ENCODE measurements at places on chromosomes 12 and 14.

DNA sequence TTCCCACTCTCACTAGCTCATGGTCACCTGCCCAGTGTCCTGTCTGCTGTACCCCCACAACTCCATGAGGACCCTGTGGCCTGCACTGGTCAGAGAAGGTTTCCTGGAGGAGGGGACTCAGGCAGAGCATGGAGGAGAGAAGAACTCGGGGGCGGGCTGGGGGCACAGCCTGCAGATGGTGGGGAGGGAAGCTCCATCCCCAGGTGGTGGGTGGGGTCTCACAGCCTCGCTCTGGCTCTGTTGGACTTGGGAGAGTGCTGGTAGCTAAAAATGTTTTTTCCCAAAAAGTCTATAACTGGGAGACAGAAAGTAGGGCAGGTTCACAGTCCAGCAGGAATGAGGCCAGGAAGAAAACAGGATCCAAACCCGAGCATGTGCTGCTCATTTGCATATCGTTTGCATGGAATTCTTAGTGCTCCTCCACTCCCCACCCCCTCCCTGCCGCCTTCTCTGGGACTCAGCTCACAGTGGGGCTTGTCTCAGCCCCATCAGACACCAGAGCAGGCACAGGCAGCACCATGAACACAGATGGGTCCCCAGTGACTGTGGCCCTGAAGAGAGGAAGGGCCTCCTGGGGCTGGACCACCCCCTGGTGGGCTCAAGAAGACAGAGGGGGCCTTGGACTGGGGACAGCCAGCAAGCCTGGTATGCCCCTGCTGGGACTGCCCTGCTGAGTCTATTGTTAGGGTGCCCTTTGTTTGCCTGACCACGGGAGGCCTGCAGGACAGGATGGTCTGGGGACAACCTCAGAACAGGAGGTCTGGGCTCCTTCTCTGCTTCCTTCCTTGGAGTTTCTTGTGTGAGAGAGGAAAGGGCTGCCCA lies 67.0 kb upstream of the SFSWAP start:
- no peak for DNase-seq

GRCh38 chr14:76257111-76257803 lies 105.5 kb downstream of the GPATCH2L start:
- DNase-seq, result no peak

DNA sequence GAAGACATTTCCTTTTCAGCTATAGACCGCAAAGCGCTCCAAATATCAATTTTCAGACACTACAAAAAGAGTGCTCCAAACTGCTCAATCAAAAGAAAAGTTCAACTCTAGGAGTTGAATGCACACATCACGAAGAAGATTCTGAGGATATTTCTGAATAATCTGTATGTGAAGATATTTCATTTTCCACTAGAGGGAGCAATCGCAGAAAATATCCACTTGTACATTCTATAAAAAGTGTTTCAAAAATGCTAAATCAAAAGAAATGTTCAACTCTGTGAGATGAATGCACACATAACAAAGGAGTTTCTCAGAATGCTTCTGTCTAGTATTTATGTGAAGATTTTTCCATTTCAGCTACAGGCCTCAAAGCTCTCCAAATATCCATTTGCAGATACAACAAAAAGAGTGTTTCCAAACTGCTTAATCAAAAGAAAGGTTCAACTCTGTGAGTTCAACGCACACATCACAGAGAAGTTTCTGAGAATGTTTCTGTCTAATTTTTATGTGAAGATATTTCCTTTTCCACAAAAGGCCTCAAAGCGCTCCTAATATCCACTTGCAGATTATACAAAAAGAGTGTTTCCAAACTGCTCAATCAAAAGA lies 643.8 kb upstream of the ALG10B start:
- peak; percentile 9 for DNase-seq

- DNase-seq, result no peak
Observed at GRCh38 chr14:81172353-81172752, 48.4 kb downstream of the GTF2A1 start.

GRCh38 chr12:65557438-65558181 lies 266.7 kb upstream of the HMGA2 start:
- DNase-seq, result no peak

- peak; percentile 28 for DNase-seq
Observed at GRCh38 chr12:48351022-48351708, 446 bp upstream of the ZNF641 start.

DNA sequence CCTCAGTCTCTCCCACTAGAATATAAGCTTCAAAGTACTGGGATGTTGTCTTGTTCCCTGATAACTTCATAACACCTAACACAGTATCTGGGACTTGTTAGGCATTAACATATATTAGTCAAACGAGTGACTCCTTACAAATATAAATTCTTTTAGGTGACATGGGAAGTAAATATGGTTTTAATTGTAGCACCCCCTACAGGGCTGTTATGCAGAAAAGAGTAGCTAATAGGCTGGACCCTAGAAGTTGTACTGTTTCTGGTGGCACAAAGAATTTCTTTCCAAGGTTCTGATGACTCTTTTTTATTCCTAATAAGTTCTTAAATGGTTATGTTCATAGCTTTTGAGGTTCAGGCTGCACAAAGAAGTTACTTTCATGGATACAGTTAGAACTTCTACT lies 29.8 kb downstream of the GPATCH2L start:
- no peak for DNase-seq

DNA sequence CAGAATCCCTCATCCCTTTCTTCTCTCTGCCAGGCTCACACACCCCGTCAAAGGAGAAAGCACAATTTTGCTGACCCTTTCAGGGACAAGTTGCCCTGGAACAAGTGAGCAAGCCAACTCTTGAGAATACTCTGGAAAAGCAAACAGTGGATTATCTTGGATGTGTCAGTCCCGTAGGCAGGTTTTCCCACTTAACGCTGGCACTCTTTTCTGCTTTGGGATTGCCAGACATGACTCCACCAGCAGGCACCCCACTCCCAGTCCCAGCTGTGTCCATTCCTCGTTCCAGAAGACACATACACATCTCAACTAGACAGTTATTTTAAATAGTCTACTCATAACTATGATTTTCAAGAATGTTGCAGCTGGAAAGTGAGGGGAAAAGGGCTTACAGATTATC lies 145.5 kb upstream of the CDKN3 start:
- no peak for DNase-seq

DNA sequence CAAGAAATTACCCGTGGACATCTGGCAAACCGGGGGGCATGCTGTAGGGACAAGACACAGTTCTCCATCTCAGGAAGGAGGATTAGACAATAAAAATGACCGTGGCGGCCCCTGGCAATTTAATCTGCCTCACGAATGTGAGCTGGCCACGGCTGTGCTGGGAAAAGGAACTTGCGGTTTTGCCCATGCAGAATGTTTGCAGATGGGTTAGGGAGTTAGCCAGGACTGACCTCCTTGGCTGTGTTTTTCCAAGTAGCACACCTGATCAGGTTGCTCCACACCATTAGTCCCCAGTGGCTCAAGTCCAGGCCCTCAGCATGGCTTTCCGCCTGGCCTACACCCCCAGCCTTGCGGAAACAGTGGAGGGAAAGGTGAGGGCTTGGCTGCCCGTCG lies 20.8 kb downstream of the TPCN1 start:
- DNase-seq, result no peak

GRCh38 chr12:77891518-77892147 lies 60.9 kb downstream of the NAV3 start:
- no peak for DNase-seq

- no peak for DNase-seq
Observed at GRCh38 chr12:22578328-22578727, 34.0 kb upstream of the C2CD5 start.

DNA sequence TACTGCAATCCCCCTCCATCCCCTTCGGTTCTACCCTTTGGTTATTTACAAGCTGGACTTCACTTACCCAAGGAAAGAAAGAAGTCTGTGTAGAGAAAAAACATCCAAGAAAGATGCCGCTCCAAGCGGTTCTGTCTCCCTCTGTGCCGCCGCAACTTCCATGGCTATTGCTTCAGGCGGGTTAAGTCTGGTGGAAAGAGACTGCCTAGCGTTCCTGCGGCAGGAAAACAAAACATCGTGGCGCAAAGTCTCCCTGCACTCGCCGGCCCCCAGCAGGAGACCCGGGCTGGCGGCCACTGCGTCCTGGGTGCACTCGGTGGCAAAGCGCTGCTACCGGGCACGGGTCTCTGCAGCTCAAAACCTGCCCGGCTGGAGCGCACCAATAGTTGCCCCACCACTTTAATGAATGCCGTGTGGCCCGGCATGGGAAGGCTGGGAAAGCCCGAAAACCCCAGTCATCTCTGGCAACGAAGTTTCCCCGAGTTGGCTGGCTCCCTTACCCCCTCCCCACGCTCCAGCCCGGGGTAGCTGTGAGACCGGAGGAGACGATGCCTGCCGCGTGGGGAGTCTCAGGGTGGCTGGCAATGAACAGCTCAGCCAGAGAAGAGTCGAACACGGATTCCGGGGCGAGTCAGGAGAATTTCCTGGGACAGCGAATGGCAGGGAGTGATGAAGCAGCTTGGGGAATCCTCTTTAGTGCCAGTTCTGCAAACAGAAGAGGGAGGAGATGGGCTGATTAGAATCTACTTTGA lies 3.5 kb upstream of the KCNK10 start:
- DNase-seq, result no peak

DNA sequence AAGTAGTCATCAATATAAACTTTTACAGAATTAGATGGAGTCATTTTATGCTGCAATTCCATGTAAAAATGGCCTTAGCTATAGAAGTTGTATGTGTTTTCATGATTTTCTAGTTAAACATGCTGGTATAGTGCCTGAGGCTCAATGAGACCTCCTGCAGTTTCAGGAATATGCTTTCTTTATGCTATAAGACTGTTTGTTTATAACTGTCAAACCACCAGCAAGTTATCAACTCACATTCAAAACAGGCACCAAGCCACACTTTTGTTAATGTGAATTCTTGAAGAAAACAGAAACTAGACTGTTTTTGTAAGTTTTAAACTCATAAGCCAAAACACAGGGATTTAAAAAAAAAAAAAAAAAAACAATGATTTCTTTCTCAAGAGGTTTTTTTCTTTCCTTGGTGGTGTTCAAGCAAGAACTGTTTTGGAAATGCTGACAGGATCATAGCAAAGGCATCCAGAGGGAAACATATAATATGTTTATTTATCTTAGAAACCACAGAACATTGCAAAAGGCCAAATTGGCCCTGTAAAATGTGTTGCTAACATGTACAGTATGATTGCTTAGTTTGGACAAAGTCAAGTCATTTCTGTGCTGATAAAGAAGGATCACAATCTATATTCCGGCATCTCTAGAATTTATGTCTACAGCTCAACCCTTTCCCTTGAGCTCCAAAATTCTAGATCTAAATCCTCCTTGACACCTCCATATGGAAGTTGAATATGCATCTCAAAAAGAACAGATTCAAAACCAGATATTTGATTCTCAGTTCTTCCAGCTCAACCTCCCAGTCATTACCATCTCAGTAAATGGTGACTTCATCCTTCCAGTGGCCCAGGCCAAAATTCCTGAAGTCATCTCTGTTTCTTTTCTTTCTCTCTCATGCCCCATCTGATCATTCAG lies 29.0 kb upstream of the LUM start:
- DNase-seq, result no peak

- no peak for DNase-seq
Observed at GRCh38 chr14:62614122-62614521, 431.1 kb downstream of the KCNH5 start.
